ENCODE measurements at places on chromosomes 2 and 18.

GRCh38 chr2:56288838-56289580 lies 105.2 kb downstream of the CCDC85A start:
- DNase-seq: peak; percentile 20

- DNase-seq: peak; percentile 34
These were observed 1.3 kb downstream of the MYL12B start for GRCh38 chr18:3263132-3263700.

GRCh38 chr18:12035481-12035880 lies 54.2 kb downstream of the IMPA2 start:
- no peak for DNase-seq

DNA sequence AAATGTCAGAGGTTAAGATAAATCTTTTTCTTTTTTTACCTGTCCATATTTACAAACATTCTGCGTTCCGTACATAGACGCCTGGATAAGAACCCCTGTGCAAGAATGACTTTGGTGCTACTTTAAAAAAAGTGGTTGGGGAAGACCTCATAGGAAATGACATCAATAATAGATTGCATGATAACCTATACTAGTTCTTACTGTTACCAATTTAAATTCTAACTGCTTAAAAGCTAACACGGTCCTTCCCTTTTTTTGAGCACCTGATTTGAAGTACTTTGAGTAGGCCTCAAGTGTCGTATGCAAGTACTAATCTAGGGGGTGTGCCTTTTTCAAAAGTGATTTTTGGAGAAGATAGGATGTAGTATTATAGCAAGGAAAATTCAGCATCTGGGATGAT lies 2.1 kb downstream of the SLC39A10 start:
- DNase-seq: peak; percentile 19

- DNase-seq: no peak
These were observed 41.1 kb downstream of the LIMS1 start for GRCh38 chr2:108575132-108575966.

DNA sequence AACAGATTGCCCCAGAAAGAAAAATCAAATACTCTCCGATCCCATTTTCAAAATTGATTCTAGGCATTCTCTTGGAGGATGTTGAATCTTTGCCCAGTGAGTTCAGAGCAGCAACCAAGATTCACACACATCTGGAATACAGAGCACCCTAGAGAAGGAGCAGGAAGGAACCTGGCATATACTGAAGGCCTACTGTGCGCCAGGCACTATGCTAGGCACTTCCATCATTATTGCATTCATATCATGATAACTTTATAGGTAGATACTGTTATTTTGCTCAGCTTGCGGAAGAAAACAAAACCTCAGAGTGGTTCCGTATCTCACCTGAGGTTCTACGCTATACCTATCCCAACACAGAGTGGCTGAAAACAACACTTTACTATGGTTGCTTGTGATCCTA lies 160.3 kb upstream of the SERTAD2 start:
- DNase-seq: no peak

DNA sequence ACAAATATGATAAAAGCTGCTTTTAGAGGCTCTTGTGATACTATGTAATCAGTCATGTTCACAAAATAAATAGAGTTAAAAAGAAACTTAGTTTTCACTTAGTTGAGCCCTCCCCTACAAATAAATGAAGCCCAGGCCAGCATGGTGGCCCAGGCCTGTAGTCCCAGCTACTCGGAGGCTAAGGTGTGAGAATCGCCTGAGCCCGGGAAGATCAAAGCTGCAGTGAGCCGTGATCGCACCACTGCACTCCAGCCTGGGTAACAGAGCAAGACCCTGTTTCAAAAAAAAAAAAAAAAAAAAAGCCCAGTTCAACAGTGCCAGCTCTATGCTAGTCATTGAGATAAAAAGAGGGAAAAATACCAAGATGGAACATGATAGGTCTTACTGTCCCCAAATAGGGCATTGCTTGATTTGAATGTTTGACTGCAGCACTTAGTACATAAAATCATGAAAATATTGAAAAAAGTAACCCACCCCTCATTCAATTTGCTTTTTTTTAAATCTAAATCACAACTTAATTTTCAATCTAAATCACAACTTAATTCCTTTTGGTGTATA lies 1.5 kb downstream of the ASNSD1 start:
- no peak for DNase-seq

DNA sequence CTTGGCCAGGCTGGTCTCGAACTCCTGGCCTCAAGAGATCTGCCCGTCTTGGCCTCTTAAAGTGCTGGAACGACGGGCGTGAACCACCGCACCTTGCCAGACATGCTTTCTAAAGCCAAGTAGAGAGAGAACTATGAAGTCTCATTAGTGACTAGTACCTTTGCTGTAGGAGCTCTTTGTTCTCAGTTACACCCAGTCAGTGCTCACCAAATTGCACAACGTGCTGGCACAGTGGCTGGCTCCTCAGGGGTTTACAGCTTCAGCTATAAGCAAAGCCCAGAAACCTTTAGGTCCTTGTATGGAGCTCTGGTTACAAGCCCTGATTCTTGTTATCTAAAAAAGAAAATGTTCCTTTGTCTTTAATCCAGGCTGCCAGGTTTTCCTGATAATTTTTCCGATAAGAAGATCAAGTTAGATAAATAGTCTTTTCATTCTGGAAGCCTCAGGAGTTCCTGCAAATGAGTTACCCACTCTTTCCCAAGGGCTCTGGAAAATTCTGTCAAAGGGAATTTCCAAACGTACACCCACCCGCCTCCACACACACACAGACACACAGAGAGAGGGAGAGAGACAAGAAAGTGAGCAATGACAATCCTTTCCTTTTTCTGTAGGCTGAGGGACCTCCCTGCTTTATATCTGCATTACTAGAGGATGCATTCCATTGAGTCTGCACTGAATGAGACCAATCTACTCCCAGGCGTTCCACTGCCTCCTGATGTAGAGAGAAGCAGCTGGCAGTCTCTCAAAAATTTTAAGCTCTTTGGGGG lies 100.2 kb upstream of the CSRNP3 start:
- peak; percentile 17 for DNase-seq

- DNase-seq: no peak
These were observed 33.2 kb upstream of the CWC22 start for GRCh38 chr2:180040146-180040925.

DNA sequence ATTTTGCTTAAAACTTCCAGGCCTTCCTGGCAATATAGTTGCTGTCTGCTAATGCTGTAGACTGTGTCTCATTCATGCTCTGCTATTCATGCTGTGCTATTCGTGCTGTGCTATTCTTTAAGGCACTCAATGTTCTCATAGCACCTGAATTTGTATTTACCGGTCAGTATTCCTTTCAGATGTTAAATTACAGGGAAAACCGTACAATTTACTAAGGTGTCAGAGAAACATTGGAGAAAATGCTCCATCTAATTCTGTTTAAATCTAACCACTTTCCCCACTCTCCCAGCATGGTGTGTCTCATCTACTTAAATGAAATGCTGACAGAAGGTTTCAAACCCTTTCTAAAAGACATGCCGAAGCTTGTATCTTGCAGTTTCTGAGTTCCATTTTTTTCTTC lies 25.0 kb downstream of the FAM171B start:
- no peak for DNase-seq

DNA sequence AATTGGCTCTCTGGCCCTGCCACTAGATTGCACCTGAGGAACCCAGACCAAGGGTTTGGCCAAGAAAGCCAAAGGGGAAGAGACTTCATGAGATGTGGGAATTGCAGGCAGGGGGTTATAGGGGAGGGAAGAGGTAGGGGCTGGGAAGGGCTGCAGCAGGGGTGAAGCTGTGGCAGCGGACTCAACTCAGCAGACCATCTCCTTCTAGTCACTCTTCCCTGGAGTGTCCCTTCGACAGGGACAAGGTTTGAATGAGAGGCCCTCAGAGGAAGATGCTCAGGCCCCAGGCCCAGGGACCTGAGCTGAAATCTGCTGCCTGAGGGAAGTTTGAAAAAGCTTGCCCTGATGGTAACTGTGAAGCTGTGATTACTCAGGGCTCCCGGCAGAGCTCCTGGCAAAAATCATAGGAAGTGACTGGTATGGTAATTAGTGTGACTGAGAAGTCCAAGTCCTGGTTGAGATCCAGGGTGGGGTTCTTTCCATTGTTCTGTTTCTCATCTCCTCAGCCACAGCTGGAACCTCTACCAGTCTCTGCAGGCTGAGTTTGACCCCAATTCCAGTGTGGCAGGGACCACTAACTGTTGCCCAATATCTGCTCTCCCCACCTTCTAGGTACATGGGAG lies 300.9 kb downstream of the CYP26B1 start:
- no peak for DNase-seq

DNA sequence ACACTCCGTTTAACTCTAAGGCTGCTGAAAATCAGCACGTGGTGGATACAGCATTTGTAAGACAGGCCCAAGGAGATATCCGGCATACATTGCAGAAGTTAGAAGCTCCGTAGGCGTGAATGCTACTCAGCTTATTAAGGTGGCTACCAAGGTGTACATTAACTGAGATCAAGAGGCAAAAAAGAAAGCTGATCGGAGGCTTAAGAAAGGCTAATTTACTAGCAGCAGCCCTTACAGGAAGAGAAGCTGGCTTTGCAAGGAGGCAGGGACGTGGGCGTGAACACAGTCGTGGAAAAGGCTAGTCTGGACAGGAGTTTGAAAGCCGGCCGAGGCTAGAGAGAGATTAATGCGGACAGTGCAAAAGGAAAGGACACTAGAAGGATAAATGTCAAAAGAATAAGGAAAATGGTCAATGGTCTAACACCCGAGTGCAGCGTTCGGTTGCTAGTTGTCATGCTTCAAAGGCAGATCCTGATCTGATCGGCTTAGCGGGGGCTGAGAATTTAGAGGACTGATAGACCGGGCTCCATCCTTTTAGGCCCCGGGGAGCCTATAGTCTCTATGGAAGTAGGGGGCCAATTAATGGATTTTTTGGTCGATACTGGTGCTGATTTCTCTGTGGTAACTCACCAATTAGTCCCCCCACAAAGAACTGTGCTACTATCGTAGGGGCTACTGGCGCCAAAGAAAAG lies 45.6 kb upstream of the SELENOI start:
- no peak for DNase-seq

- no peak for DNase-seq
These were observed 14.1 kb upstream of the INO80C start for GRCh38 chr18:35511833-35512232.

GRCh38 chr2:6506859-6507258 lies 358.8 kb downstream of the CMPK2 start:
- DNase-seq: no peak

GRCh38 chr2:46241344-46241743 lies 55.9 kb upstream of the EPAS1 start:
- peak; percentile 92 for DNase-seq

DNA sequence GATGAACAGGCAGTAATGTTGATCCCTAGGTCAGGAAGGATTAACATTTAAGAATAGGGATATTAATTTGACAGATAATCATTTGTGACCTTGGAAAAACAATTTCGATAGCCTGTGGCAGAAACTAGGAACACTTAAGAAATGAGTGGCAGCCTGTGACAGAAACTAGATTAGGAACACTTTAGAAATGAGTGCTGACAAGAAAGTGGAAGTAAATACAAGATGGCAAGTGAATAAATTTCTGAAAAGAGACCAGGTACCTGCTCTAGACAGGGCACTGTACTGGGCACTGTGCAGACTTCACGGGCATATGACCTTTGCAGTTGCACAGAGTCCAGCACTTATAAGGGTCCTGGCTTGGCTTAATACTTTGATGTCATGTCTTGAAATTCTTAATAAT lies 5.5 kb upstream of the HNRNPA3 start:
- DNase-seq: no peak

DNA sequence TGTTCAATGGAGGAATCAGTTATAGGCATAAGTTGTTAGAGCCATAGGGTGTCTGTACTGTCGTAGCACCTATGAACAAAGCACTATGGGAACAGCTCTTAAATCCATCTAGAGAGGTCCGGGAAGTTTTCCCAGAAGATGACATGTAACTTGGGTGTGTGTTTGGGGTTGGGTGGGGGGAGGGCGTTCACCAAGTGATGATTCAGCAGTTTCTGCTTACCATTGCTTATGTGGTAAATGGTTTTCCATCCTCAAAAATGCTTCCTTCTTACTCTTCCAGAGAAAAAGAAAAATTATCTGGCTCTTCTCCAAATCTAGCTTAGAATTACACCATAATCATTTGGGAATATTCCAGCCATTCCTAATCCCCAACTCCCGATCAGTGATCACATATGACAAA lies 361.1 kb upstream of the ZNF521 start:
- DNase-seq: no peak

GRCh38 chr2:43831543-43832294 lies 6.9 kb downstream of the ABCG5 start:
- DNase-seq: peak; percentile 56

- DNase-seq: no peak
These were observed 502.2 kb upstream of the SETBP1 start for GRCh38 chr18:44178476-44178875.

- DNase-seq: no peak
These were observed 67.5 kb downstream of the FASTKD2 start for GRCh38 chr2:206832873-206833272.

- no peak for DNase-seq
These were observed 1.7 kb downstream of the TMEM18 start for GRCh38 chr2:675460-675859.

DNA sequence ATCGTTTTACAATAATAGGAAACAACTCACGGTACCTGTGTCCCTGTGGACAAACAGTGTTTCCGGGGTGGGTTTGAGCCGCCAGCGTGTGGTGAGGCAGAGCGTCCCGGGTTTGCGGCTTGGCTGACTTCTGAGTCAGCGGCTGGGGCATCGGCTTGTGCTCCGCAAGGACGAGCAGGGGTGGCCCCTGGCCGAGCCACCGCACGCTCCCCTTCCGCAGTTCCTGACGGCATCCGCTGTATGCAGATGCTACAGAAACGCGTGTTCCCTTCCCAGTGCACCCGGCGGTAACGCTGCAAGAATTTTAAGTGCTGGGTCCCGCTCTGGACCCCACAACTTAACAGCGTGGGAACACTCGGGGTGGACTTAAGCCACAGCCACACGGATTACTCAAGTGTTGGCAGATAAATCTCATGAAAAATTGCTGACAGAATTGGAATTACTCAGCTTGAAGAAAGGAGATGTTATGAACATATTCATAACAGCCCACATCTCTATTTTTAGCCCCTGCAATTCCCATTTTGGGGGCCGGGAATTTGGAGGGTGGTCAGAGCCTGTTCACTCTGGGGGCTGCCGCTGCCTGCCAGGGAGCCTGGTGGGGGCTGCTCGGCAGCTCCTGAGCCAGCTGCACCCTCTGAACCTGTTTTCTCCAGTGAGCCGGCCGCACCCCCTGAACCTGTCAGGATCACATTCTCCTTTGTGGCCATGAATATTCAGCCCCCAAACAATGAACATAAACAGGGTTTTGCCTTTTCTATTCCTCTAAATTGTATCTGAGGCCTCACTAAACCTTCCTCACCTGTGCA lies 12.6 kb upstream of the KCNG2 start:
- DNase-seq: peak; percentile 81

DNA sequence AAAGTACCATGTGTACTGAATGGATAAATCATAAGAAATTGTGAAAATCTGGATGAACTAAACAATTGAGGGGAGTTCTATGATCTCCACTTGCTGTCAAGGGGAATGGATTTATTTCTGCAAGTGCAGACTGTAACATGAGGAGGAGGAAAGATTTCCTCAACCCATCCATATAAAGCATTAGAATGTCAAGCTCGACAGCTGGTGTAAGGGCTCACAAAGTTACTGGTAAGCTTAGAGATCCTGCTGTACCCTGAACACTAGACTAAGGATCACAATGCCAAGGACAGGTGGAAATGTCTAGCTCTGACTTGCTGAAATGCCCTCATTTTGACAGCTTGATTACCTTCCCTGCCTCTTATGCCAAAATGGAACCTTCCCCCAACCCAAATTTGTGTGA lies 125.3 kb downstream of the TCF4 start:
- no peak for DNase-seq
